Activated CD8-positive, alpha-beta T cell treated with anti-CD3 and anti-CD28 coated beads for 36 hours (primary cell): ENCODE measurements at places on chromosomes 7 and 10. TPM values are rescaled to one million over a fixed set of nuclear protein-coding genes. Genes with fewer than 3 reads are reported as not detected.

- H3K4me3 ChIP-seq: no peak overlapping the region
- DNase-seq: no peak
- no peak overlapping the region for H3K27ac ChIP-seq
- no peaks in the 10 kb centered on the region for H3K36me3 ChIP-seq
Measured at GRCh38 chr7:90846192-90846591, 250.1 kb downstream of the CDK14 start.

GRCh38 chr10:126598009-126598408 lies 72.5 kb downstream of the C10orf90 start:
- peak; percentile 35 for DNase-seq
- H3K27ac ChIP-seq: no peak overlapping the region
- no peaks in the 10 kb centered on the region for H3K36me3 ChIP-seq
- H3K4me3 ChIP-seq: no peak overlapping the region

GRCh38 chr10:124624466-124624865 lies 119.7 kb downstream of the FAM53B start:
- peaks cover 3% of the 10 kb centered on the region for H3K36me3 ChIP-seq
- DNase-seq: no peak
- H3K27me3 ChIP-seq: no peaks in the 10 kb centered on the region
- H3K27ac ChIP-seq: no peak overlapping the region

Gene GDF2
- not detected for total RNA-seq

GRCh38 chr10:132458586-132459300 lies 61.7 kb downstream of the PWWP2B start:
- H3K36me3 ChIP-seq: no peaks in the 10 kb centered on the region
- peak; percentile 69 for DNase-seq
- no peak overlapping the region for H3K27ac ChIP-seq
- no peak overlapping the region for H3K4me3 ChIP-seq
- no peaks in the 10 kb centered on the region for H3K27me3 ChIP-seq
- no peaks in the 10 kb centered on the region for H3K4me1 ChIP-seq

GRCh38 chr10:6044060-6044459 lies 18.1 kb downstream of the IL2RA start:
- peak overlapping the region; percentile 97 for H3K27ac ChIP-seq
- H3K36me3 ChIP-seq: peaks cover 92% of the 10 kb centered on the region
- peak overlapping the region; percentile 65 for H3K4me3 ChIP-seq

DNA sequence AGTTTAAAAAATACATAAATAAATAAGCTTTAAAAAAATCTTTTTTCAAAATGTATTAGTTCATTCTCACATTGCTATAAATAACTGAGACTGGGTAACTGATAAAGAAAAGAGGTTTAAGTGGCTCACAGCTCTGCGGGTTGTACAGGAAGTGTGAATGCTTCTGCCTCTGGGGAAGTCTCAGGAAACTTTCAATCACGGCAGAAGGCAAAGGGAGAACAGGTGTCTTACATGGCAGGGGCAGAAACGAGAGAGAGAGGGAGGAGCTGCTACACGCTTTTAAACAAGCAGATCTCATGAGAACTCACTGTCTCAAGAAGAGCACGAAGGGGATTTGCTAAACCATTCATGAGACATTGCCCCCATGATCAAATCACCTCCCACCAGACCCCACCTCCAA lies 114.6 kb downstream of the DNAJC1 start:
- no peak overlapping the region for H3K4me3 ChIP-seq
- H3K36me3 ChIP-seq: peaks cover 42% of the 10 kb centered on the region
- no peak overlapping the region for H3K27ac ChIP-seq
- DNase-seq: peak; percentile 25
- H3K4me1 ChIP-seq: peaks cover 31% of the 10 kb centered on the region
- no peaks in the 10 kb centered on the region for H3K27me3 ChIP-seq

DNA sequence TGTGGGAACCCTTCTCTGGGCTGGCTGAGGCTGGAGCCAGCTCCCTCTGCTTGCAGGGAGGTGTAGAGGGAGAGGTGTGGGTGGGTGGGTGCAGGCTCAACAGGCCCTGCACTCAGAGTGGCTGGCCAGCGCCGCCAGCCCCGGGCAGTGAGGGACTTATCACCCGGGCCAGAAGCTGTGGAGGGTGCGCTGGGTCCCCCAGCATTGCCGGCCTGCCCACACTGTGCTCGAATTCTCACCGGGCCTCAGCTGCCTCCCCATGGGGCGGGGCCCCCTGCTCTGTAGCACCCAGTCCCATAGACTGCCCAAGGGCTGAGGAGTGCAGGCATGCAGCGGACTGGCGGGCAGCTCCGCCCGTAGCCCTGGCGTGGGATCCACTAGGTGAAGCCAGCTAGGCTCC lies 190.7 kb upstream of the TAC1 start:
- DNase-seq: no peak
- no peak overlapping the region for H3K27ac ChIP-seq
- H3K36me3 ChIP-seq: no peaks in the 10 kb centered on the region
- no peak overlapping the region for H3K4me3 ChIP-seq
- no peaks in the 10 kb centered on the region for H3K27me3 ChIP-seq

GRCh38 chr7:151570366-151570915 lies 50.7 kb upstream of the RHEB start:
- no peak overlapping the region for H3K27ac ChIP-seq
- no peaks in the 10 kb centered on the region for H3K27me3 ChIP-seq
- DNase-seq: no peak
- H3K4me3 ChIP-seq: no peak overlapping the region

GRCh38 chr10:114648368-114648767 lies 9.7 kb downstream of the ABLIM1 start:
- no peaks in the 10 kb centered on the region for H3K36me3 ChIP-seq
- H3K4me3 ChIP-seq: no peak overlapping the region
- H3K27me3 ChIP-seq: no peaks in the 10 kb centered on the region
- no peak overlapping the region for H3K27ac ChIP-seq
- H3K4me1 ChIP-seq: no peaks in the 10 kb centered on the region
- no peak for DNase-seq

Gene OR2A12
- total RNA-seq: not detected
